ENCODE measurements at places on chromosomes 1 and 21.

- DNase-seq, result no peak
These were observed 80.0 kb downstream of the DESI2 start for GRCh38 chr1:244732851-244733450.

DNA sequence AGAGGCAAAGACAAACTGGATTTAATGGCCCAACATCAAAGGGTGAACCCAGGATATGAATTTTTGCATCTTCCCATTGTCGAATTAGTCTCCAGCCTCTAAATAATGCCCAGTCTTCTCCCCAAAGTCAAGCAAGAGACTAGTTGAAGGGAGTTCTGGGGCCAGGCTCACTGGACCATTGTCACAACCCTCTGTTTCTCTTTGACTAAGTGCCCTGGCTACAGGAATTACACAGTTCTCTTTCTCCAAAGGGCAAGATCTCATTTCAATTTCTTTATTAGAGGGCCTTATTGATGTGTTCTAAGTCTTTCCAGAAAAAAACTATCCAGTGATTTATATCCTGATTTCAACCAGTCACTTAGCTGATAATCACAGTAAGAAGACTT is 26.5 kb downstream of the CD53 start:
- no peak for DNase-seq

GRCh38 chr1:238329671-238330070 is 438.9 kb upstream of the ZP4 start:
- DNase-seq, result no peak

DNA sequence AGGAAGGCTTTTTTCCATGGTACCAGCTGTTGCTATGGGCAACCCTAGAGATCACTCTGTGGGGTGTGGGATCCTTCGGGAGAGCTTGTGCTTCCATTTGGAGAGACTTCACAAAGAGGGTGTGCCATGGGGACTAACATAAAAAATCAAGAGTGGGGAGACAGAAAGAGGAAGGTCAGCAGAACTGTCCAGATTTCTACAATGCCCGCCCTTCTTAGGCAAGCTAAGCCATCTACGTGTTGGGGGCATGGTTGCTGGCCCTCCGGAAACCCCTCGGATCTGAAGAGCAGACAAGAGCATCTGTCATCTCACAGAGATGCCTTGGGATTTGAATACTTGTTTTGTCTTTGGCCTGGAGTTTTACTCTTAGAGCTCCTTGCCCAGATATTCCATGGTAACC is 83.9 kb upstream of the ZNF648 start:
- no peak for DNase-seq

DNA sequence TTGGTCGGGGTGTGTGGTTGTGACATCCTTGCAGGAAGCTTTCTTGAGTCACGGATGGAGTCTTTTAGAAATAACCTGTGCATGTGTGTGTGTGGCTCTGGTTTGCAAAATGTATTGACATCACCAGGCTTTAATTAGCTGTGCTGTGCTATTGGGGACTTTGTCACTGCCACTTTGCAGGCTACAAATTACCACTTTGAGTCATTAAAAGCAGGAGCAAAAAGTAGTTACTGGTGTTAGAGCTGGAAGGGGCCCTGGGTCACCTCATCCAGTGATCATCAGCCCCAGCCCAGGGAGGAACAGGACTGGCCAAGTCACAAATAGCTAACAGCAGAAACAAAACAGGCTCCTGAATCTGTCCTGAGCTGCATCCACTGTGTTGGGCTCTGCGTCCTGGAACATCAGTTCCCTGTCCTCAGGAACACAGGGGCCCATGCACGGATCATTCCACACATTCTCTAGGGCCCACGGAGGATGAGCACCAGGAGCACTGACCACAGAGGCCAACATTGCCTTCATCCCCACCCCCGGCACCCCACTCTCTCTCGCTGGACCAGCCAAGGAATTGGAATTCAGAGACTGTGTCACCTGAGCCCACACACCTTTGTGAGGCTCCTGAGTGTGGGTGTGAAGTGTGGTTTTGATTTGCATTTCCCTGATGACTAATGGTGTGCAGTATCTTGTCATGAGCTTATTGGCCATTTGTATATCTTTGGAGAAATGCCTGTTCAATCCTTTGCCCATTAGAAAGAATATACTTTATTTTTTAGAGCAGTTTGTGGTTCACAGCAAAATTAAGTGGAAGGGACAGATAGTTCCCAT is 280.1 kb upstream of the C1orf174 start:
- DNase-seq, result no peak

GRCh38 chr1:7646981-7647901 is 123.9 kb upstream of the VAMP3 start:
- no peak for DNase-seq

DNA sequence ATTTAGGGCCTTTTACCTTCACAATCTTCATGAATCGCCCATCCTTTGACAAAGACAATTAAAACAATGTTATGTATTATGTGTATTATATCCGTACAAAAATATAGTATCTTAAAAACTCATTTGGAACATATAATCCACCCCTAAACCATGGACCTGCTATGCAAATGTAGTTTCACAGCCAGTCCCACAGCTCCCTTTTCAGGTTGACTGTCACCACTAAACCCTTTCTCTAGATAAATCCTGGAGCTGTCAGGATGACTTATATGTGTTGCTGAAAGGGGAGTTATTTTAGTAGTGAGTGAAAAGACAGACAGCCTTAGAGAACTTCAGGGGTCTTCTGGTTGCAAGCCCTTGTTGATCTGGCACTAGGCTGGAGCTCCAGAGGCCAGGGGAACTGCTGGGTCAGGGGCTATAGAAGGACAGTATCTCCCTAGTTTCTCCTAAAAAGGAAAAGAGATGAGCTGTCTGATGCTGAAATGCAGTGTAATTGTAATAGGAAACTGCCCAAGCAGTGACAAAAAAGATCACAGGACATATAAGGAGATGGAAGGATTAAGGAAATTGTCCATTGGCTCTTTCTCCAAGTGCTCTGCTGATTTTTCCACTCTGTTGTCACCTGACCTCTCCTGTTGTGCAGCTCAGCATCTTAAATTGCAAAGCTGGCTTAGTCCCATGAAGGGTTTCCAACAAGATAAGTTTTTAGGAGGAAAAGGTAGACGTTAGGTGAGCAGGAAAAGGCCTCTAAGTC is 127.7 kb downstream of the S1PR1 start:
- no peak for DNase-seq

DNA sequence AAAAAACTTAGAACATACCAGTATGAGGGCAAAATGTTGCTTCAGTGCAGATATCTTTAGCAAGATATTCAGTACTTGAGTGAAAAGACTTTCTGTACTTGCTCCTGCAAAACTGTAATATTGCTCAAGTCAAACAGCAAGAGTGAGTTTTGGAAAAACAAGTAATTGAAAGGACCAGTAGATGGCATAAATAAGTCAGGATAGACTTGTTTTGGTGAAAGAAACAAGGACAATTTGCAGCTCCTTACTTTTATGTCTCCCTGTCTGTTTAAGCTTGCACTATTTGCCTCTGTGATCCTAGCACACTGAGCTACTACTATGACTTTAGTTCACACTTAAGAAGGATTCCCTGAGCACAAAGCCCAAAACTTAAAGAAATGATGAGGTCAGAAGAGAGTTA is 39.1 kb downstream of the IFI44 start:
- peak; percentile 33 for DNase-seq

- no peak for DNase-seq
These were observed 15.2 kb upstream of the CHI3L1 start for GRCh38 chr1:203201516-203202205.

GRCh38 chr1:55696891-55697290 is 481.7 kb upstream of the USP24 start:
- DNase-seq, result no peak

- no peak for DNase-seq
These were observed 20.1 kb downstream of the PSEN2 start for GRCh38 chr1:226890331-226891108.

GRCh38 chr1:43910343-43910742 is 23.3 kb upstream of the ARTN start:
- no peak for DNase-seq

DNA sequence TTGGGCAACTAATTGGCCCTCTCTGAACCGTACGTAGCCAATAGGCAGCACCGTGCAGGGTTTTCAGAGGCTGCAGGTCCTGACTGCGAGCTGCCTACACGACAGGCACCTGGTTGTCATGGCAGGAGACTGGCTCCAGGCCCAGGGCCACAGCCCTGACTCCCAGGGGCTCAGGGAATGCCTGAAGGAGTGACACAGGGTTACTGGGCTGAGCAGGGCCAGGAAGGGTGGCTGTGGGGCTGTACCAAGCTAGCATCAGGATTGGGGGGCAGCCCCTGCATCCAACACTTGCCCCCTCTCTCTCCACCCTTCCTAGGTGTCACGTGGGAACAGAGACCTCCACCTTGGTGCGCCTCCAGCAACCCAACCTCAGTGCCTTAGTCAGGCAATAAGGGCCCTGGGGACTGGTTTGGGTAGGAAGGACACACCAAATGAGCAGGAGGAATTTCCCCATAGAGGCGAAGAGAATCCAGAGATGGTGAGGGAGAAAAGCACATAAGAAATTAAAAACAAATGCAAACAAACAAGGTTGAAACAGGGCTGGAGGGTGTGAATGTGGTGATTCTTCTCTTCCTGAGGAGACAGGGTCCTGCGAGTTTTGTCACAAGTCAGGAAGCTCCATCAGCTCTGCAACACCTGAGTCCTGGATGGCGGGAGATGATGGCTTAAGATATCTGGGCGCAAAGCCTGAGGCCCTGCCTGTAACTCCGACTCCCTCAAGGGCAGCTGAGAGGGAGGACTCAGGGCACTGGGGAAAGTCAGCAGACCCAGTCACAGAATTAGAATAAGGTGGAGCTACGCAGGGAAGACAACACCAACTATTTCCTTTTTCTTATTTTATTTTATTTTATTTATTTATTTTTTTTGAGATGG is 19.7 kb upstream of the RNU1-4 start:
- DNase-seq, result no peak

GRCh38 chr21:43986544-43987451 is 25.3 kb upstream of the TRAPPC10 start:
- no peak for DNase-seq

DNA sequence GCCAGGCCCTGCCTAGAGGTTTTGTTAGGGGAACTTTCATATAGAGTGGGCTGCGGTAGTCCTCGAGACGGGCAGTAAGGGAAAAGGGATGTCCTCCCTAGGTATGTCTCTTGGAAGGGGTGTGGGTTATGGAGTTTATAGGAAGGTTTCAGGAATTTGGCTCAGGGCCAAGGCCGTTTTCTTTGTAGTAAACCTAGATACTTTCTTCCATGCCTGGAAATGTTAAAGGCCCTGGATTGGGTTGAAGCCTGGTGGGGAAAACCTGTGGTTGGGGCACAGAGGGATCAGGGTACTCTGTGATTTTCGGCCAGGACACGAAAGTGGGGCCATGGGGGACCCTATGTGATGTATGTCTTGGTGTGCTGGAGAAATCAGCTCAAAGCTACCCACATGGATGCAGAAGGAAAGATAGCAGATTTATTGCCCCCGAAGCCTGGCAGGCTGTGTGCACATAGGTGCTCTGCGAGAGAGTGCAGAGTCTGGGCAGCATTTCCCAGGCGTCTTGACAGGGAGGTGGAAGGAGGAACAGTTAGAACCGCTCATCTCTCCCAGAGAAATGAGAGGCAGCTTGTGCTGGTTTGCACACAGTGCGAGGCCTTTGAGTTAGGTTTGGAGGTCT is 1.7 kb downstream of the SNAP47 start:
- DNase-seq, result no peak

DNA sequence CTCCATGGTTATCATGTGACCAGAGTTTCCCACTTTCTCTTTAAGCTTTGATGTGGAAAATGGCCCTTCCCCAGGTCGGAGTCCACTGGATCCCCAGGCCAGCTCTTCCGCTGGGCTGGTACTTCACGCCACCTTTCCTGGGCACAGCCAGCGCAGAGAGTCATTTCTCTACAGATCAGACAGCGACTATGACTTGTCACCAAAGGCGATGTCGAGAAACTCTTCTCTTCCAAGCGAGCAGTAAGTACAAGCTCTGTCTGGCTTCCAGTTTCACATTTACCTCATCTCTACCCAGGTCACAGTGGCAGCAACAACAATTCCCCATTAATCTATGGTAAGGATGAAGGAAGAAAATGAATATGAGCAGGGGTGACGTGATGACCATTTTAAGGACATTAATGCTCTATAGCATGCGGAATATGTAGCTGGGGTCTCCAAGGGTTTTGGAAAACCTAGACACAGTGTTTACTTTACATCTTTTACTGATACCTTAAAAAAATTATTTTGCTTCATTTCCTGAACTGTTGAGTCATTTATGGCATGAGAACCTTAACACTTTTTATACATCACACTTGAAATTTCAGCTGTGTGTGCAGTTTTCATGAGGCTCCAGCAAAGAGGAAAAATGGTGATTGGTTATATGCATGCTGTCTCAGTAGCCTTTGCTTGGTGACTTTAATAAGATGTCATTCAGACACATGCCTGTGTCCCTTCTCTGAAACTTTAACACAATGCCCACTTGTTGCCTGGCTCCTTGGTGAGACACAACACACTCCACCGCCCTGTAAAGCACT is 286.3 kb upstream of the SGIP1 start:
- no peak for DNase-seq

GRCh38 chr1:176540428-176540827 is 77.5 kb downstream of the PAPPA2 start:
- no peak for DNase-seq

DNA sequence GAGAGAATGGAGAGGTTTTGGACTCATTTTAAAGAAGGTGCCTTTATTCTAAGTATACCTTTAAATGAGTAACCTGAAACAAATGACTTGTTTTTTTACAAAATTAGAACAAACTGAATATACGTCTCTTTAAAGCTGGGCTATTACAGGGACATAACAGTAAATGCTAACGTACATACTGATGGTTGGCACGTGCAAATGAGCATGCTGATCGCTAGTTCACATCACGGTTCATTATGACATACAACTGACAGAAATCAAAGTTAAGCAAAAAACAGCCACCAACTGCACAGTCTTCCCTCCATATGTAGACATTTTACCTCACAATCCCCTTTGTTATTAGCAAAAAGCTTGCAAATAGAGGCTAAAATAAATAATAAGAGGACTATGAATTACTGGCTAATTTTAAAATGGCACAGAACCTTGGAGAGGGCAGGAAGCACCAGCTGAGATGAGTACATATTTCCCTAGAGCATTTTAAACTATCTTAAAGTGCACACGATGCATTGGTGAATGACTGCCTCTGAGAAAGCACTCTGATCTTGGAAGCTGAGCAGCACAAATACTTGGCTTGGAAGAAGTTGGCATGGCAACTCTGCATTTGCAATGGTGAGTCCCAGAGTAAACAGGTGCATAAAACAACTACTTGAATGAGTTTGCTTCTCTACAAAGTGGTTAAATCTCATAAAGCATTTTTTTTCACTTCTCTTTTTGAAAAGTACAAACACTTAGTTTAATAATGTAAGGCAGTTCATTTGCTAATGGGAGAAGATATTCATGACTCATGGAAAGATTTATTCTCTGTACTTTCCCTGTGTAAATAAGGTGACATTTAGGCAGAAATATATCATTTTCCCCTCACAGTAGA is 204.7 kb downstream of the LHX8 start:
- DNase-seq, result no peak

DNA sequence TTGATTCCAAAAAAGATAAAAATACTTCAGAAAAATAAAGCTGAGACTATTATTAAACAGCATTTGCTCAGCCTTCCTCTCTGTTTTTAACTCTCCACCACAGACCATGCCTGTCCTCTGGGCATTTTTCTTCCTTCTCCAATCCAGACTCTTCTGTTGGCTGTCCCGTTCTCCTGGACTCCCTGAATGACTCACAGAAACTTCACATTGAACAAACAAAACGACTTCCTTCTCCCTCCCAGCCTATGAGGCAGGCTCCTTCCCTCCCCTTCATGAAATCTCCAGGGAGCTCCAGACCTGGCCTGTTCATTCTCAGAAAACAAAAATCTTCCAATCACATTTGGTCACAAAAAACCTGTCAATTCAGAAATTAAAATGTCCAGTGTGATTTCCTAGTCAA is 421.3 kb downstream of the NPHP4 start:
- DNase-seq, result no peak

- no peak for DNase-seq
These were observed 10.5 kb downstream of the PTP4A2 start for GRCh38 chr1:31927661-31927980.
